ENCODE measurements at places on chromosomes 4 and X.

- DNase-seq, result no peak
Measured at GRCh38 chrX:56268888-56269287, 36.7 kb downstream of the KLF8 start.

DNA sequence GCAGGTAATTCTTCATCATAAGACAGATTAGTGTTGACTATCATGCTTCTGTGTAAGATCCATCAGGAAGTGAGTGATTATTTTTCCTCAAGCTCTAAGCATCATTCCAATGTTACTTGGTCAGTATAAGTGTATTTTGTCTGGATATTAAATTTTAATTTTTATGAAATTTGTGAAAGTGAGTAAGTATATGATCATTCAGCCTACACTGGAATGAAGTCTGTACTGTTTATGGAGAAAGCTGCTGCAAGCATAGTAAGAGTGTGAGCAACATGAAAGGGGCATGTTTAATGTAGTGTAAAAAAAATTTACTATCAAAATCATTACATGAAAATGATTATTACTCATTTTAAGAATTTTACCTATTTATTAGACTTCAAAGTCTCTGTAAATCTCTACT is 84.8 kb downstream of the IL15 start:
- no peak for DNase-seq

- DNase-seq, result no peak
Measured at GRCh38 chrX:139429913-139430312, 100.6 kb upstream of the F9 start.

DNA sequence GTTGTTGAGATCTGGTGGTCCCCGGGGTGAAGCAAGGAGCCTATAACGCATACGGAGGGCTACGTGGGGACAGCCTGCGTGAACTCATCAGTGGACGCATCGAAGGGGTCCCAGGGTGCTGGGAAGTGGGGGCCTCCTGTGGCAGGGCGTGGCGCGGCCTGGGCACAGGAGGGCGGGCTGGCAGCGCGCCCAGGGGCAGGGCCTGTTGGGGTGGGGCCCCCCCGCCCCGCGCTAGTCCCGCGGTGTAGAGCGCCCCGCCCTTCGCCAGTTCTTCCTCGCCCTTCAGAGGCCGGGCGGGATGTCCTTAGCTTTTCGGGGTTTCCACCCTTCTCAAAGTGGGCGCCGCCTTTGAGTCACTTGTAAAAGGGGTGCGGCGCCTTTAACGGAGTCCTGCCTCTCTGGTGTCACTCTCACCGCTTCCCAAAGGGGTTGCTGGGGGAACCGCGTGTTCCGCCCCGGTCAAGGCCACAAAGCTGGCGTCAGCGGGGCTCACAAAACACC is 632 bp downstream of the PLP2 start:
- peak; percentile 70 for DNase-seq

GRCh38 chr4:107950746-107951540 is 19.6 kb downstream of the CYP2U1 start:
- DNase-seq, result no peak

GRCh38 chr4:122531514-122531913 is 75.0 kb upstream of the IL2 start:
- no peak for DNase-seq

GRCh38 chr4:26719954-26720552 is 136.2 kb downstream of the TBC1D19 start:
- DNase-seq, result peak; percentile 57

DNA sequence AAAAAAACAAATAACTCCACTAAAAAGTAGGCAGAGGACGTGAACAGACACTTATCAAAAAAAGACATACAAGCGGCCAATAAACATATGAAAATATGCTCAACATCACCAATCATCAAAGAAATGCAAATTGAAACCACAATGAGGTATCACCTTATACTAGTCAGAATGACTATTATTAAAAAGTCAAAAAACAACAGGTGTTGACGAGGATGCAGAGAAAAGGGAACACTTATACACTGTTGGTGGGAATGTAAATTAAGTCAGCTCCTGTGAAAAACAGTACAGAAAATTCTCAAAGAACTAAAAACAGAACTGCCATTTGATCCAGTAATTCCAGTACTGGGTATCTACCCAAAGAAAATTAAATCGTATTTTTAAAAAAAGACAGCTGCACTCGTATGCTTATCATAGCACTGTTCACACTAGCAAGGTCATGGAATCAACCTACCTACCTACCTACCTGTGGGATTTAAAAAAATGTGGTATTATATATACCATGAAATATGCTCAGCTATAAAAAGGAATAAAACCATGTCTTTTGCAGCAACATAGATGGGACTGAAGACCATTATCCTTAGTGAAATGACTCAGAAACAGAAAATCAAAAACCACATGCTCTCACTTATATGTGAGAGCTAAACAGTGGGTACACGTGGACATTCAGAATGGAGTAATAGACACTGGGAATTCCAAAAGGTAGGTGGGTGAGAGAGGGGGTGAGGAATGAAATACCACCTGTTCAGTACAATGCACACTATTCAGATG is 24.8 kb upstream of the PTPN13 start:
- no peak for DNase-seq

DNA sequence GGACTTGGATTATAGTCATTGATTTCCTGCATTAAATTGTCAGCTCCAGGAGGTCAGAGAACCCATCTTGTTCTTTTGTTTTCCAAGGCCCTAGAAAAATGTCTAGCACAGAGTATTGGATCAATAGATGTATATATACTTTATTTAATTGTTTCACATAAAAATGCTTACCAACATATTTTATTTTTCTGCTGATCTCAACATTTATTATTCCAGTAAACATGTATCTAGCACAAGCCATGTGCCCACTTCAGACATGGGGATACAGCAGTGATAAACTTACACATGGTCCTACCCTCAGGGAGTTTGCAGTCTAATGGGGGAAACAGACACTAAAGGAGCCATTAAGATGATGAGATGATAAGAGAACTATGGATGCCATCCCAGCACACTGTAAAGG is 49.1 kb upstream of the TBC1D9 start:
- no peak for DNase-seq

DNA sequence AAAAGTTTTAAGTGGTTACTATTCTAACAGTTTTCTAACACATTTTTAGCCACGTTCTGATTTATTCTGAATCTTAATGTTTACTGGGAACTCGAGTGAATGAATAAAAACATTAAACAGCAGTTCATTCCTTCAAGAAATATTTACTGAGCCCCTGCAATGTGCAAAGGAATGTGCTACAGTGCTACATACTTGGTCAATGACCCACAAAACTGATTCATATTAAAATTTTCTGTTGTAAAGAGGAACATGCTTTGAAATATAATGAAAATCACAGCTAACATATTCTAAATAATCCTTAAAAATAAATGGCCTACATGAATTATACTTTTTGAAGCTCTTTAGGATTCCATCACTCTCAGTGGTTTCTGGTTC is 78.7 kb downstream of the ARAP2 start:
- peak; percentile 24 for DNase-seq

DNA sequence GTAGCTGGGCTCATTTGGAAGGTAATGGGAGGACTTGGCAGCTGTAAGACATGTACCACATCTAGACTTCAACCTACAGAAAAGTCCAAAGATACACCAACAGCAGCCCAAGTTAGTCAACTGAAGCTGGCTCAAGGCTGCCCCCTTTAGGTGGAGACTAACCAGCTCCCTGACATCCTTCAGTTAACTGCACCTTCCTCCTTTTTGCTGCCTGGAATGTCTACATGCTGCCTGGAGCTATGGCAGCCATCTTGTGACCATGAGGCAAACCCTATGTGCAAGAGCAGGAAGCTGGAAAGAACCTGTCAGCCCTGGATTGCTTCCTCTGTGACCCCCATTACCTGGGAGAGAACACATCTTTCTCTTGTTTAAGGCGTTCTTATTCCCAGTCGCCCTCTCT is 25.8 kb downstream of the ARSD start:
- DNase-seq, result no peak

GRCh38 chr4:4479366-4479765 is 62.5 kb downstream of the STX18 start:
- DNase-seq, result no peak

Data from foreskin fibroblast (primary cell).